T1000 (cell line): ENCODE measurements at places on chromosomes 5 and 9.

DNA sequence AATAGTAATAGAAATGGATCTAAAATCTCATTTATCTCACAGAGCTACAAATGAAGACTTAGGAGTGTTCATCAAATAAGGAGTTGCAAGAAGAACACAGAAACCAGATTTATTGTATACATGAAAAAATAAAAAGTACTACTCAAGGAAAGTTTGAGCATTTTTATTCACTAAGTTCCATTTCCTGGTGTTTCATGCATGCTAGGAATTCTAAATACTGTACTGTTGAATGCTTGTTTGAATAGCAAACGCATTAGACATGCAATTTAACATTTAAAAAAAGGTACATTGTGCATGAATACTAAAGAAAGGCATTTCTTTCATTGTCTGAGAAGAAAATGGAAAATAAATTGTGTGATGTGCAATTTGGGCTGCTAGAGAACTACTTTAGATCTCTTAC is 52.1 kb downstream of the C6 start:
- no peak for DNase-seq

DNA sequence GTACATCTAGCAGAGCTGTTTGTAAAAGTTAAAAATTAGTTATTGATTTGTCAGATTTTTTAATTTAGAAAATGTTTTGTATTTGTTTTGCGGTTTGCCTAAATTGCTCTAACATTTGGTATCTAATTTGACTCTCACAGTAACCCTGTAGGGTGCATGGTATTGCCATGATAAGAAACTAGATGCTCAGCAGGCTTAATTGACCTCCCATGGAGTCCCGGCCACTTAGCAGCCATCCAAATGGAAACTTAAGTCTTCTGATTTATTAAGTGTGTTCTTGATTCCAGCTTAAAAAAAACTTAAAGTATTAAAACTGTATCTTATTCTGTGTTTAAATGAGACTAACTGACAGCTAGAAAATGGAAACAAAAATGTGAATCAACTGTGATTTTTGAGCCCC is 54.5 kb downstream of the CAST start:
- no peak for DNase-seq

- no peak for DNase-seq
These were observed 12.1 kb downstream of the MTRR start for GRCh38 chr5:7881091-7881490.

DNA sequence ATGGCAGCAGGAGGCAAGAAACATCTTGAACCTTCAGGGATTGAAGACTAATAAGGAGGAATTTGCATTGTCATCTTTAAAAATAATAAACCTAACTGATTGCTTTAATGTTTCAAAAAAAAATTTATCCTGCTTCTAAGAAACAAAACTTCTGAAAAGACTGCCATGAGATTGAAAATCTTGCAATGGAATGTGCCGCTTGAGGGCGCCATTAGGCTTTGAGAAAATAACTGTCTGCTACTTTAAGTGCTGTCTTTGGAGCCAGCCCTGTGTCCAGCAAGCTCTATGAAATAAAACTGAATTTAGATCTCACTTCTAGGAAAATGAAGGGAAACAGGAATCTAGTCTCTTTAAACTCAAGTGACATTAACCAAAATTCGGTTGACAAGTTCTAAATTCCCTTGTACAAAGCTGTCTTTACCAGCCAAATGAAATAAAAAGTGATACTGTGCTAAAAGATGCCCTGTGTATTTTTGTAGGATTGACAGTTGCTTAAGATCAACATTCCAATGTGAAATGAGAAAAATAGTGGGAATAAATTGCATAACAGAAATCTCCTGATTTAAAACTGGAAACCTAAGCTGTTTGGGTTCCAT is 79.4 kb downstream of the ESM1 start:
- peak; percentile 21 for DNase-seq

GRCh38 chr9:84781458-84781857 is 111.9 kb downstream of the NTRK2 start:
- DNase-seq = no peak

GRCh38 chr5:58455480-58455879 is 4.4 kb downstream of the PLK2 start:
- no peak for DNase-seq

- DNase-seq = no peak
These were observed 346.1 kb upstream of the PTGER4 start for GRCh38 chr5:40333459-40334241.
